Stimulated activated CD8-positive, alpha-beta memory T cell treated with anti-CD3 and anti-CD28 coated beads, Interleukin-7, amount 100 ng/mL, for 1 hour (primary cell): ENCODE measurements at places on chromosomes 4 and X.

GRCh38 chr4:153074486-153074885 is 129.8 kb upstream of the TRIM2 start:
- DNase-seq = no peak

- DNase-seq = no peak
Measured at GRCh38 chr4:43843501-43843900, 605.1 kb downstream of the KCTD8 start.

GRCh38 chr4:76696109-76696508 is 201.8 kb downstream of the SOWAHB start:
- DNase-seq = no peak

- no peak for DNase-seq
Measured at GRCh38 chr4:24382381-24382780, 202.0 kb downstream of the DHX15 start.

DNA sequence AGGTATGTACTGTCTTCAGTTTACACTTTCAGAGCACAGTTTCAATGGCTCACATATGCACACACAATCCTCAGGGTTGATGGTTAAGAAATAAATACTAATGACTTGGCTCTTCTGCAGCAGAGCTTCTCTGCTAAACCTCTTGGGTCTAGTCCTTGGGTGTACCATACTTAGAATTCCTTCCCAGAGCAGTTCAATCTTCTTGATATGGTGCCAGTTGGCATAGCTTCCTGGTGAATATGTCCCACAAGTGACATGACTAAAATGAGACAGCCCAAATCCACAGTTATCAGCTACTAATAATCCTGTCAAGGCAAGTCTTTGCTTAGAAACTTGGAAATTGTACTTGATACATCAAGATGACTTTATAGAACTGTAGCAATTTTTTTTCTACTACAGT is 654.4 kb downstream of the IQCM start:
- DNase-seq = no peak

- no peak for DNase-seq
Measured at GRCh38 chr4:140644470-140645185, 75.9 kb upstream of the UCP1 start.

DNA sequence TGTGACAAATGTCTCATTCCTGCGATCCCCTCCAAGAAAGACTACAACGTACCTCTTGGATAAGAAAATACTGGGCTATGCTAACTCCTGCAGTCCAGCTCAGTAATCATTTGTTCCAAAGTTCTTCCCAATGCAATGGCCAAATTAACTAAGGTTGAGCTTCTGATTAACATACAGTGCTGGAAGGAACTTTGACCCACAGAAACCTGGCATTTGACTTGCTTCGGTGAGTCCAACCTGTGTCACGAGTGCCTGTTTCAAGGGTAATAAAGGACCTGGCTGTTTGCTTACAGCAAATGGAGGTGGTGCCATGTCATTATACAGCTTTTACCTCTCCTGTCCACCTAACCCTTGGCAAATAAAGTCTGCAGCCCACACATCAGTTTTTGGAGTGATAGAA is 83.2 kb downstream of the RBM47 start:
- no peak for DNase-seq

- no peak for DNase-seq
Measured at GRCh38 chrX:28586286-28586685, 960 bp upstream of the IL1RAPL1 start.

DNA sequence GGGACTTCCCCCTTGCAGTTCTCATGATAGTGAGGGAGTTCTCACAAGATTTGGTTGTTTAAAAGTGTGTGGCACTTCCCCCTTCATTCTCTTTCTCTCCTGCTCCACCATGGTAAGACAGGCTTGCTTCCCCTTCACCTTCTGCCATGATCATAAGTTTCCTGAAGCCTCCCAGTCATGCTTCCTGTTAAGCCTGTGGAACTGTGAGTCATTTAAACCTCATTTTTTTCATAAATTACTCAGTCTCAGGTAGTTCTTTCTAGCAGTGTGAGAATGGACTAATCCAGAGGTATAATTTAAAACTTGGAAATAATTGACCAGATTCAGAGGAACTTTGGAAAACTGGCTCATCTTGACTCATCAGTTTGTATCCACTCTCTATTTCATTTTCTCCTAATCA is 129.0 kb downstream of the TMEM47 start:
- no peak for DNase-seq

GRCh38 chrX:111071542-111072277 is 24.3 kb upstream of the PAK3 start:
- DNase-seq = no peak

- no peak for DNase-seq
Measured at GRCh38 chrX:37076983-37077382, 68.8 kb downstream of the FAM47C start.

DNA sequence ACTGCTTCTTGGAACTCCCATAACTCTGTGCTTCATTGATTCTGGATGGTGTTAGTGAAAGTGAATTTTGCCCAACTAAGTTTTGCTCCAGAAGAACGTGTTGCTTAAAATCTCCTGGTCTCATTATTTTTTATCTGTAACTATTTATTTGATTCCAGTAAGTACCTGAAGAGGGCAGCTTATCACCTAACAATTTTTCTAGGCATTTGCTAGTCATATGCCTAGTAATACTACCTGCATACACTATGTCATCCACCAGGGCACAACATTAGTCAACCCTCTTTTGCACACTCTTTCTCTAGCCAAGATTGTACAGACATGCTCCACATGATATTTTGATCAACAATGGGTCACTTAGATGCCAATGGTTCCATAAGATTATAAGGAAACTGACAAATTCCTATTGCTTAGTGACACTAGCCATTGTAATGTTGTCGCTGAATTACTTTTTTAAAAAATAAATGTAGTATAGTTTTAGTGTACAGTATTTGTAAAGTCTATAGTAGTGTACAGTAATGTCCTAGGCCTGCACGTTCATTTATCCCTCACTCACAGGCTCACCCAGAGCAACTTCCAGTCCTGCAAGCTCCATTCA is 499.9 kb upstream of the AADAT start:
- DNase-seq = no peak
